ENCODE measurements at places on chromosomes 7 and 10.

DNA sequence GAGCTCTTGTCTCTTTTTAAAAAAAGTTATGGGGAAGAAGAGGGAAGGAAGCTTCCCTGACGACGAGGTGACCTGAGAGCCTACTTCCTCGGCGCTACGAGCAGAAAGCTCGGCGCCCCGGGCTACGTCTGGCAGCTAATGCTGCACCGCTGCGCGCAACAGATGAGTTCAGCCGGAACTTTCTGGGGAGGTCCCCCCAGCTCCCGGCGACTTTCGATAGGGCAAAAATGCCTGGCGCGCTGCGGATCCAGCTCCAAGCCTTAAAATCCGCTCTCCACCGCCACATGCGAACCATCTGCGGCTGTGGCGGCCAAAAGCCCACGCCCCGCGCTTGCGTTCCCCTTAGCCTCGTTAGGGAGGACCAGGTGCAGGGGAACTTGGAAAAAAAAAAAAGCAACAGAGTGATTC lies 621 bp downstream of the P4HA1 start:
- DNase-seq: peak; percentile 78

DNA sequence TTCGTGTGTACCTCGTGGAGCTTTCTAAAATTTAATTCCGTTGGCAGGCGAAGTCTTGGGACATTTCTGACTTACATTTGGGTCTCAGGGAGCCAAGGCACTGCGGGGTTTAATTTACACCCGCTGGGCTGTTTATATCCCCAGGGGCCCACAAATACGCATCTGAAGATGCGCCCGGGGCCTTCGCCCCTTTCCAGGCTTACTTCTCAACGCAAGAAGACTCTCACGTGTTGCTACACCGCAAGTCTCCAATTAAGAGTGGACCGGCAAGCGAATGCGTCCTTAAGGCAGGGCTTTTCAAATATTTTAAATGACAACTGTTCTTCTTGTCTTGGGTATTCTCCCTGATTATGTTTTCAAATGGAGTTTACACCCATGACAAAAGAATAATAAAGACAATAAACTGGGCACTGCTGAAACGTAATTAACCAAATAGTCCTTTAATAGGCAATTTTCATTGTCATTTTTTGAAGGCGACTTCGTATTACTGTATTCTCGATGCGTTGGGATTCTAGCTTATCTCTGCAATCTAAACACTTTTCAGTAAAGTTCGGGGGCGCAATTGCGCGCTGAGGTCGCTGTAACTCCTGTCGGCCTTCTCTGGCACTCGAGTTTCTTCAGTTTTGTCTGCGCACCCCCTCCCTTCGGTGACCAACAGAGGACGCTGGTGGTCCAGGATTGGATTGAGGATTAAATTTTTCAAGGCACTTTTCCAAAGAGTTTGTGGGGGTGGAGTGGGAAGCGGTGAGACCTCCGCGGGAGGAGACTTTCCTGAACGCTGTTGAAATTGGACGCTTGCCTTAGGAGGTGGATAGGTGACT lies 837 bp upstream of the IGFBP3 start:
- DNase-seq: peak; percentile 87

GRCh38 chr7:55770778-55771177 lies 91.8 kb downstream of the SEPTIN14 start:
- no peak for DNase-seq

- no peak for DNase-seq
These were observed 190.8 kb upstream of the AGK start for GRCh38 chr7:141360416-141360760.

DNA sequence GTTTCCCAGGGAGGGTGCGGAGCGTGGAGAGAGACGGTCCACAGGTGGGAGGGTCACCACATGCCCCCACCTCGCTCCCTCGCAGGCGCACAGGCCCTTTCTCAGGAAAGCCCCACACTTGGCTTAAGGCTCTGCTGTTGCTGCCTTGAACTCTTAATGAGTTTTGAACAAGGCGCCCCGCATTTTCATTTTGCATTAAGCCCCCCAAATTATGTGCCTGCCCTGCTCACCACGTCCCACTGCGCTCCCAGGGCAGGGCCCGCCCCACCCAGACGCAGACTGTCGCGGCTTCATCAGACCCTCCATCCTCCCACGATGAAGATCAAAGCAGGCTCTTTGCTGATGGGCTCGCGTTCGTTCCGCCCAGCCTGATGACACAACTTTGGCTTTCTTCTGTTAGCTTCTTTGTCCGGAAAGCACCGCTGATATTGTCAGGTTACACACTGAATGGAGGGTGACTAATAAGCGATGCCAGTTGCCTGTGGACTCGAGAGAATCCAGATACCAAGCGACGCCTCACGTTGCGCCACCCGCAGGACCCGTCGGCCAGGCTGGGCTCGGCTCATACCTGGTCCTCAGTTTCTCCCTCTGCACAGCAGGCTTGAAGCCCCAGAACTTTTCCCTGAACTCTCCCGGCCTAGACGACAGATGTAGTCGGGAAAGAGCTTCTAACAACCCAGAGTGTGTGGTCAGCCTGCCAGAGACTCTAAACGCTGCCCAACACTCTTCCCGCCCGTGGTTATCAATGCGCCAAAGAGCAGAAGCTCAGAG lies 9.5 kb downstream of the CALML3 start:
- DNase-seq: no peak

GRCh38 chr10:47040041-47040491 lies 128.8 kb downstream of the PTPN20 start:
- DNase-seq: no peak

DNA sequence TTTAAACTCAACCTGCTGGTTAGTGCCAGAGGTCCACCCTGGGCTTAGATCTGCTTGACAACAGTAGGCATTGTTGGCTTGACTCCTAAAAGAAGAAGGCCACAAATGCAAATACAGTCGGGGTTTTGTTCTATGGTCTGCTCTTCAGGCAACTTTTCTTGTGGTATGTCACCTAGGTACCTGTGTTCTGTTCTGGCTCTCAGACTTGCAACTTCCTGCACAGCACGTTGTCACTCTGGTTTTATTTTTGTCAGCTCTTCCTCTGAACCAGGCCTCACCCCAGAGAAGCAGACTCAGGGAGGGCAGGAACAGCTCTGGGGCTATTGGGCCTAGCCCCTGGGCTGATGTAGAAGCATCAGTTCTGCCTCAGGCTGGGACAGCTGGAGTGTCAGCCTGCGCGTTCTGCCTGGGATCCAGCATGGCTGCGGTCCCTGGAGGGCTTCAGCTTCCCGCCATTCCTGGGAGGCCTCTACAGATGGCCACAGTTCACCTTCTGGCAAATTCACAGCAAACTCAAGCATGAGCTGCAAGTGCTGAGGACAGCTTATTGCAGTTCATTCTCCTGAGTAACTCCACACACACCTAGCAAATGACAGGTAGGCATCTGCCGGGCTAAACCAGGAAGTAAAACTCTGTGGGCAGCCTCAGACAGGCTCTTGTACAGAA lies 11.0 kb upstream of the PDCD4 start:
- DNase-seq: no peak

DNA sequence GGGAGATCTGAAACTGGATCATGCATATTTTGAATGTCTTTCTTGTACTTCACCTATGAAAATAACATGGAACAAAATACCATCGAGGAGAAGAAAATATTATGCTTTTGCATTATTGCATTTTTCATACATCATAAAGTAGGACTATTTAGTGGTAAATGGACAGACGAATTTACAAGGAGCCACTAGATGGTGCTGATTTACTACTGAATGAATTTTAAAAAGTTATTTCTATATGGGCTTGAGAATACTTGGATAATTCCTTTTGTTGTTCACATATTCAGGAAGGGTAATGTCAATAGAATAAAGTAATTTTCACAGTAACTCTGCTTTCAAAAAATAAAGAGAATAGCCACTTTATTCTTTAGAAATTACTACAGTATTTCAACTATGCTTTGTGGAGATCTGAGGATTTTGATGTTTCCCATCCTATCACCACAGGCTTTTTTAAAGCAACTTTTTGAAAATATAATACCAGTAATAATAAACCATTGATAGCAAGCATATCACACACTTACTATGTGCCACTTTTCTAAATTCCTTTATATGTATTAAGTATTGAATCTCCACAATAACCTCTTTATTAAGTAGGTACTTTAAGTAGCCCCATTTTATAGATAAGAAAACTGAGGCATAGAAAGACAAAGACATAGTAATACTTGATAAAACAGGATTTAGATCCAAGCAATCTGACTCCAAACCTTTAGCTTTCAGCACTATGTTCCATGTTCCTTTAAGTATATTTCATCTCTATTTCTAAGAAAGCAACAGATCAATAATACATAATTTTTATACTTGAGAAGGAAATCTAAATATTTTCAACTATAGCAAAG lies 38.6 kb downstream of the NEBL start:
- DNase-seq: peak; percentile 15

Measured in hindlimb muscle (tissue), 1 donor.